ENCODE measurements at places on chromosomes 7 and 10. TPM values are rescaled to one million over a fixed set of nuclear protein-coding genes. Genes with fewer than 3 reads are reported as not detected.

DNA sequence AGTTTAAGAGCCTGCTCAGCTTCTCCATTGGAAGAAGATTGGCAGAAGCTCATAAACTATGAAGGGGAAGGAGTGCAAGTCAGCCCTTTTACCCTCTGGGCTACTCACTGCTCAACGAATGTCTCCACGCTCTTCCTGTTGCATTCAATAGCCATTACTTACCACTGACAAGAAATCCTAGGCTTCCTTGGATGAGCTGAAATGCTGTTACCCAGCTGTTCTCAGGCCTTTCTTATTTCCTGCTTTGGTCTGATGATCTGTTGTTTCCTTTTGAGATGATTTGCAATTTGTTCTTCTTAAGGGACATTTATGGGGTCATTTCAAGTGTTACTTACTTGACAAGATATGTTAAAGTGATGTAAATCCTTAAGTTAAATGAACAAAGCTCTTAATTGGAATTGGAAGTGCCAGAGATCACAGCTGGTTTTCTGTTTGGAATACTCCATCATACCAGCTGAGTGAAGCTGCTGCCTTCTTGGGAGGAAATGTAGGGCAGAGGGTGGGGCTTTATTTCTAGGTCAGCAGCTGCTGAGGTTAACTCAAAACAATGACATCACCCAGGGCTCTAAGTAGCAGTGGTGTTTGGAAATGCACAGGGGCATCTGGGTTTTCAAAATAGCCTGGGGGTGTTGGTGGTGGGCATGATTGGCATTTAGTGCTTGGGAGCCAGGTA lies 170.0 kb downstream of the PRKCQ start:
- no peak for DNase-seq

DNA sequence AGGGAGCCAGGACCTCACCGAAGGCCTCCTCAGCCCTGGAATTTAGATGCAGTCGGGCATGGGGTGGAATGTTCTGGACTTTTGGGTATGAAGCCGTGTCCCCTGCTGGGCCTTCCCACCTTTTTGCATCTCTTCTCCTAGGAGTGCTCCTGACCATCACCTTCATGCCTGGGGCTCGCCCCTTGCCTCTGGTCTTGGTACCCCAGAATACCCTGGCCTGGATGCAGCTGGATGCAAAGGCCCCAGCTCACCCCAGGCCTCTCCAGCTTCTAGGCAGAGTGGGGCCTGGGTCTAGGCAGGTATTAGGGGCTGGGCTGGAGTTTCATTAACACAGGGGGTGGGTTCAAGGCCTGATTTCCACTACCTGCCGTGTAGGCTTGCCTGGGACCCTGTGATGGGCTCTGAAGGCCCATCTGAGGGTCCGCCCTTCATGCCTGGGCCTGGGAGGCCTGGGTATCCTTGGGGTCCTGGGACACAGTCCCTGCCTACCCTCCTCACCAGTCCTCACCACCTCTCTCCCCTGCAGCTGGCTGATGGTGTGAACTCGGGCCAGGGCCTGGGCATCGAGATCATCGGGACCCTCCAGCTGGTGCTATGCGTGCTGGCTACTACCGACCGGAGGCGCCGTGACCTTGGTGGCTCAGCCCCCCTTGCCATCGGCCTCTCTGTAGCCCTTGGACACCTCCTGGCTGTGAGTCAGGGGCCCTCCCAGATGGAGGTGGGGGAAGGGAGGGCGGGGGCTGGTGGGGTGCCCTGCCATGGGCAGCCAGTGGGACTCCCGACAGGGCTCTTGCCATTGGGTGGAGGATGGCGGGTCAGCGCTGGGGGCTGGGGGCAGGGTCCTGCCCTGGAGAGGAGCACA lies 10.1 kb downstream of the AQP1 start:
- no peak for DNase-seq

- no peak for DNase-seq
These were observed 135.2 kb upstream of the GDF10 start for GRCh38 chr10:47164800-47165128.

DNA sequence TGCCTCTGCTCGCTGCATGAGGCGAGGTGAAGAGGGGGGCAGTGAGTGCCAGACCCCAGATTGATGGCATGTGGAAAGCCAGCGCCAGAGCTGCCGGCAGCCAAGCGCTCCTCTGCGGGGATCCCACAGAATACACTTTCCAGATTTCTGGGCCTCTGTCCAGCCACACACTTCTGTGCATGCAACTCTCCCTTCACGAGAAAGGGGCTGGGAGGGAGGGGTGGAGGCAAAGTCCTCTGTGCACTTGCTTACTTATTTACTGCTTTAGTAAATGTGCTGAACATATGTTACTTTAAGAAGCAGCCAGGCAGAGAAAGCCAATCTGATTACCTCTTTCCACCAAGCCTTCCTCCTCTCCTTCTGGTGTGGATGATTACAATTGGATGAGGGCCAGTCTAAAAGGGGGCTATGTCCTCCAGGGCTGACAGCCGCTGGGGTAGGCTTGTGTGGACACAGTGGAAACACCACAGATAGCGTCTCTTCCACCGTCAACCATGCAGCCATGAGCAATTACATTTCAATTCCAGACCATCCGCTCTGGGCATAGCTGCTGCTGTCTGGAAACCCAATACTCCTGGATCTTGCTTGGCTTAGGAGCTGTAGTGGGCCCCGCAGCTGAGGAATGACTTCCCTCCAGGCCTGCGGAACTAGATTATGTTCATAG lies 322.8 kb upstream of the ANKRD30A start:
- DNase-seq, result peak; percentile 13

- no peak for DNase-seq
These were observed 61.1 kb upstream of the DDC start for GRCh38 chr7:50626286-50626685.

DNA sequence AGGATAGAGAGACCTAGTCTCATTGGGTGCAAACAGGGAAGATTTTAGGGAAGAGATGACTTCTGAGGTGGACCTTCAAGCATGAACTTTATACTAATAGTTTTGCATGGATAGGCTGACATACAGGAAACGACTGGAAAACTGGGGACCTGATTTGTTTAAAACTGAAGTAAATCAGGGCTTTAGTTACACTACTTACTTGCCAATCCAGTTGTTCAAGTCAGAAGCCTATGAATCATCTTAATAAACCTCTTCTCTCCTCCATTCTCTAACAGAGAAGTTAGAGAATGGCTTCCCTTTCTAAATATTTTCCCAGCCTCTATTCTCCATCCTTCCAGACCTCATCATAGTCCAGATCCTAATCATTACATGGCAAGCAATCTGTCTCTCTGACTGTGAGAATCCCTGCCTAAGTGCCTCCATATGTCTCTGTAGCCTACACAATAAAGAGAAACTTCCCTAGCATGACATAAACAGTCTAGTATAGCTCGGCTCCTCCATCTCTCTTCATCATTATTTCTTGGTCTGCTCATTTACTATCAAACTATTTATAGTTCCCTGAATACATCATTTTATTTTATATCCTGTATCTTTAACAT lies 55.8 kb downstream of the PRKG1 start:
- DNase-seq, result no peak

GRCh38 chr7:94561841-94562514 lies 52.4 kb downstream of the CASD1 start:
- no peak for DNase-seq

- DNase-seq, result peak; percentile 67
These were observed 35.5 kb downstream of the CLIP2 start for GRCh38 chr7:74324531-74325209.

DNA sequence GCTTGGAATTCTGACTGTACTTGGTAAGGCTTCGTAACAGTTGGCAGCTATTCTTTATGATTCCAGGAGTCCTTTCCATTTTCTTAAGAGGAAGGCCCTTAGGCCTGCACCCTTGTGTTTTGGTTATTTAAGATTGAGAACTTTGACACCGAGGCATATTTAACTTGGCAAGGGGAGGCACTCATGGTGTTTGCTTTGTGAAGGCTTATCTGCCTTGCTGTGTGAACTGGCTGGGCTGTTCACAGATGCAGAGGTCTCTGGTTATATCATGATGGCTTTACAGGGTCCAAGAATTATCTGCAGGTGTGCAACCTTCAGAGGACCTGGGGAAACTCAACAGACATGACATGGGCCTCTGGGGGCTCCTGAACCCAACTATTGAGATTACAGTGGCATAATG lies 833 bp upstream of the PNLIPRP1 start:
- DNase-seq, result no peak

- DNase-seq, result no peak
These were observed 55.0 kb downstream of the ICA1 start for GRCh38 chr7:8206956-8207355.

DNA sequence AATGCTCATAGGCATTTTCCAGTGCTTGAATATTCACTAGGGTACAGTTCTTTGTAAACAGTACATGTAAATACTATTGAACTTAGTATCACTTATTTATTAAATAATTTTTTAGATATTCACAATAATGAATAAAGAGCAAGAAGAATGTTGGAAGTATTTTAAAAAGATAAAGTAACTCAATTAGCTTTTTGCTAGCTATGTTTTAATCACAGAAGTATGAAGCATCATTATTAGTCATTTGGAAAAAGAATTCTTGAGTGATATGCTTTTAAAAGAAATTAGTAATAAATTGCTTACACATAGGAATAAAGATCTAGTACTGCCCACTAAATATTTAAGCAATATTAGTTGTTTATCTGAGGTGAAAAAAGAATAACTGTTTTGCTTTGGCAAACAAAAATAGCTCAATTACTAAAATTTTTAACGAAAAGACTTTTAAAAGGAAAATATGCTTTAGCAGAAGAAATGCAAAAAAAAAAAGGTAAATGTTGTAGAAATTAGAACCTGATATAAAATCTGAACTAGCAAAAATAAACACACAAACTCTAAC lies 66.5 kb downstream of the SGMS1 start:
- no peak for DNase-seq

DNA sequence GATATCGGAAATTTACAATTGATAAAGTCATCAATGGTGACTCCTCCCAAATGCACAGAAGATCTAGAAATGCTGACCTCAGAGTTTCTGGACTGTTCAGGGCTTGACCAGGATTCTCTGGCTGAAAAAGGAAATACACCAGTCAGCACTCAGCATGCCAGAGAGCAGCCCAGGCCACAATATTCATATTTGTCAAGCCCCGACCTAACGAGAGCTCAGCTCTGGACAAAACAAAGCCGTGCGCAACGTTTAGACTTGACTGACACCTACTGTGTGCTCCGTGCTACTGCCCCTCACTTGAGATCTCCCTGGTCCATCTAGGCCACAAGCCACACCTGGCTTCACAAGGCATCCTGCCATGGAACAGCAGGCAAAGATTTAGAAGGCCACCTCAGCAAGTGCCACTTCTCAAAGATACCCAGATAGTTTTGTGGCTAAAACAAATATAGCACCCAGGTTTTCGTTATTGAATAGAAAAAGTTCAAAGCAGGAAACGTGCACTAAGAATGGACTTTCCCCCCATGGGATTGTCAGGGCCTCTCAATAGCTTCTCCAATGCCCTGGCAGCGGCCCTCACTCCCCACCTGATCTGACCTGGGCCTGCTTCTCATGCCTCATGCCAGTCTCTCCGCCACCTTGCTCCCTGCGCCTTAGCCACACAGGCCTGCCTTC lies 218.3 kb downstream of the FAM107B start:
- peak; percentile 63 for DNase-seq

The CTTNBP2 gene
- total RNA-seq, result not detected

The BAIAP2L1 gene
- 23.3 TPM for total RNA-seq

The RNF148 gene
- total RNA-seq, result not detected

The ATG9B gene
- 0.34 TPM for total RNA-seq

The SPDYE11 gene
- not detected for total RNA-seq
